Prostate gland (tissue), 2 donors: ENCODE measurements at places on chromosomes 5 and 9.

GRCh38 chr5:137283801-137284200, 215.3 kb downstream of the SPOCK1 start:
- no peak overlapping the region for H3K4me3 ChIP-seq
- H3K27me3 ChIP-seq: no peaks in the 10 kb centered on the region
- peak overlapping the region; percentile 71 for H3K27ac ChIP-seq
- no peaks in the 10 kb centered on the region for H3K36me3 ChIP-seq
- DNase-seq: peak; percentile 71

- no peak overlapping the region for H3K4me3 ChIP-seq
- H3K27me3 ChIP-seq: no peaks in the 10 kb centered on the region
- no peak for DNase-seq
- H3K27ac ChIP-seq: no peak overlapping the region
These were observed 414.1 kb upstream of the MEF2C start for GRCh38 chr5:89297066-89297465.

DNA sequence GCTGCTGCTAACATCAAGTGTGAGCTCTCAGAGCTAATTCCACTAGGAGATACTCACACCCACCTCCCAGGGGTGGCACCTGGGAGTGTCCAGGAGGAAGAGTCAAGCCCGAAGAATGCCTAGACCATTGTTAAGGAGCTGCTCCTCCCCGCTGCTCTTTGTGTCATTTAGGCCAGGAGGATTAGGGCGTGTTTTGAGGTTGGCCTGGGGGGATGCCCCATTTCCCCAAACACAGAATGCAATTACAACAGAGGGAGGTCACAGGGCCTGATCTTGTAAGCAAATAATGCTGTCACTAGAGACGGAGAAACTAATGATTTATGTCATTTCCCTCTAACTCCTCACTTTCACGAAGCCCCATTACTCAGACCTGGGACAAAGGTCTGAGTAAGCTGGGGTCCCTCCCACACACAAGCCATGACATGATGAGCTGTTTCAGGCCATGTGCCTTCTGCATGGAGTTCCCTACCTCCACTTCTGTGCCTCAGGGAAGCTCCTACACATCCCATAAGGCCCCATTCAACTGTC, 312.5 kb downstream of the ACTL7B start:
- H3K4me1 ChIP-seq: no peaks in the 10 kb centered on the region
- H3K27ac ChIP-seq: no peak overlapping the region
- DNase-seq: no peak
- no peak overlapping the region for H3K4me3 ChIP-seq
- no peaks in the 10 kb centered on the region for H3K36me3 ChIP-seq

- no peak for DNase-seq
- peak overlapping the region; percentile 83 for H3K4me3 ChIP-seq
- H3K4me1 ChIP-seq: no peaks in the 10 kb centered on the region
- H3K27me3 ChIP-seq: no peaks in the 10 kb centered on the region
These were observed 647 bp upstream of the MEGF9 start for GRCh38 chr9:120714846-120715388.
